Activated gamma-delta T cell treated with Interleukin-2 at 50 U/mL for 16 hours (primary cell): ENCODE measurements at places on chromosomes 7 and 10.

DNA sequence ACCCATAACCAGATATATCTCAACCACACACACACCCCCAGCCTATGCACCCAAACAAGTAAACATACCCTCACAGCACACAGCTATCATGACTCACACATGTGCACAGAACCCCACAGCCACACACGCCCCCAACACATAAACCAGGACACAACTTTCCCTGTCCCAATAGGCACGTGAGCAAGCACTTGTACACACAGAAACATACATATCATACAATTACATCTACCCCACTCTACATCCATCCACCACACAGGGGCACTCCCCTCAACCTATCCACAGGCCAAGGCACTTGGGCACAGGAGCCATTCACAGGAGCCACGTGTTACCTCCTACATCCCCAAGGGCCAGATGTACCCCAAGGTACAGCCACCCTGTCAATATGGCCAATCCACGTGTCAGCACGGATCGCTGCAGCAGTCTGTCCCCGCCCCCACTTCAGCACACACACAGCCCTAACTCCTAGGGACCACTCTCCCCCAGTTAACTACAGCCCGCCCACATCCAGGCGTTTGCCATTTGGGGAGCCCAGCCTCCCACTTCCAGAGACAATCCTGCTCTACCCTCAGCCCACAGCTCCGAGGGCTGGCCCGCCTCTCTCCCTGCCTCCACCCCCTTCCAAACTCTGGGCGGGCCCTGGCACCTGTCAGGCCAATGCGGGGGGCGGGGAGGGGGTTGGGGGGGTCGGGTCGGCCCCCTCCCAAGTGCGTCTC lies 163.5 kb downstream of the SH3PXD2A start:
- DNase-seq = no peak

DNA sequence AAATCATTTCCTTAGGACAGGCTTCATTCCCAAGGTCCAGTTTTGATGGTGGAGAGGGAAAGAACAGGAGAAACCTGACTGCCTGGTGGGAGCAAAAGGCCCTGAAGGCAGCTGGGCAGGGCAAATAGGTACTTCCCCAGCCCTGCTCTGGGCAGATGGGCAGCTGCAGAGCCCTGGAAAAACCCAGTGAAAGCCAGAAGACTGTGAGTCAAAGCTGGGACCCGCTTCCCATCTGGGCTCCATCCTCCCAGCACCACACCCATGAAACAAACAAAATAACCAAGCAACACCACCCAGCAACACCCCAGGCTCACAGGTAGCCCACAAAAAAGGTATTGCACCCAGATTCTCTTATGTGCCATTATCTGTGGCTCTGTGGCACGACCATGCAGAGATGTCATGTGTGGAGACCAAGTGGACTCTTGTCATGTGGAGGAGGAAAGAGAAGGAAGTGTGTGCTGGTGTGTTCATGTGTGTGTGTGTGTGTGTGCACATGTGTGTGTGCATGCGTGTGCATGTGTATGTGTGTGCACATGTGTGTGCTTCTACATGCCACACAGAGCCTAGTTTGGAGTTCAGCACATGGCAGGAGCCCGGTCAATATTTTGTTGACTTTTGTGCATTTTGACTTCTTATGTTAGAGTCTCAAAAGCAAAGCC lies 9.8 kb downstream of the CLRN3 start:
- DNase-seq = no peak

DNA sequence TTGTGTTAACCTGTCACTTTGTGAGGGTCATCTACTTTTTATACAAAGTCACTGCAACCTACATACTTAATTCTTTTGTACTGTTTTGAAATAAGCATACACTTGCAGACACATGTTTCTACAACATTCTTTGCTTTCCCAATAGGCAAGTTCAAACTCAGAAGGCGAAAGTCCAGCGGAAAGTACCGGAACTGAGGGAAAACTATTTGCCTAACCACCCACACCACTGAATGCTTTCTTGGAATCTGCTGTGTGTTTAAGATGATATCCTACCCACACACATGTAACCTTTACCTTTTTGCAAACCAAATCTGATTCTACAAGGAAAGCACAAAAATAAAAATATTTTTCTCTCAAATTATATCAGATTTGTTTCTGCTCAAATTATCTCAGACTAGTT lies 139.4 kb upstream of the AGR3 start:
- no peak for DNase-seq

- no peak for DNase-seq
Observed at GRCh38 chr10:4515721-4516120, 310.3 kb upstream of the AKR1E2 start.

- DNase-seq = no peak
Observed at GRCh38 chr10:78605800-78606350, 462.9 kb upstream of the ZMIZ1 start.

DNA sequence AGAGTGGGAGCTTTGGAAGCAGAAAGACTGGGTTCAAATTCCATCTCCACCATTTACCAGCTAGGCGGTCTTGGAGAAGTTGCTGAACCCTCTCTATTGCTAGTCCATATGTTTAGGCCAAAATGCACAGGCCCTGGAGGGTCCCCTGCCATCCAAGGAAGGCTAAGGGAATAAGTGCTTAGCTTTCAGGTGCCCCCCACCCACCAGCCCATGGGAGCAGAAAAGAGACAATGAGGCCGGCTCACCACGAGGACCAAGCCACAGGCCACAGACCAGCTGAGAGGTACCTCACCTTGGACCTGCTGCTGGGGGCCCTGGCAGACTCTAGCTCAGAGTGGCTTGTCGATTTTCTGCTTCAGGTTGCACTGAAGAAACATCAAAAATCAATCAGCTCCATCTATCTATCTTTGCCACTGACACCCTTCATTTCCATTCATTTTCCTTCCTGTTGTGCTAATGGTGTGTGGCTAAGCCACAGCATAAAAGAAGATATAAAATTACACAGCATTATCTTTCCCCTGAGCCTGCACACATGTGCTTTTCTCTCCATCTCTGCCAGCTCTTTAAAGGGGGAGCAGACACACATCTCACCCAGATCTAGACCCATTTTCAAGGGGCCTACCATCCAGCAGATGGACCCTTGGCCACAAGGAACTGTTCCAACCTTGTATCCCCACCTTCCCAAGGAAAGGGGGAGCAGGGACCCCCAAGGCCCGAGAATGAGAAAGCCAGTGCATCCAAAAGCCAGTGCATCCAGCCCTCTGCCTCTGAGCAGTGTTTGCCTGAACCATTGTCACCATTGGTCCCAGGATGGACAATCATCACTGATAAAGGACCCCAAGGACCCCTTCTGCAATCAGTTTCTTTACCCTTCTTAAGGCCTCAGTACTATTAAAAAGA lies 65.4 kb downstream of the GRID1 start:
- no peak for DNase-seq
